Aortic smooth muscle cell (primary cell): ENCODE measurements at places on chromosomes 11 and 22. TPM values are rescaled to one million over a fixed set of nuclear protein-coding genes. Genes with fewer than 3 reads are reported as not detected.

The APOL5 gene
- total RNA-seq: not detected in 2 replicates

The SMDT1 gene
- 13.2 and 19.7 TPM in 2 replicates for total RNA-seq

The MUC5AC gene
- total RNA-seq: under 0.01 TPM in 1 of 2 replicates, not detected in the other

The RIMBP3C gene
- 0.19 and 0.53 TPM in 2 replicates for total RNA-seq

The PGA5 gene
- 0.13 TPM in 1 of 2 replicates, not detected in the other for total RNA-seq
